ENCODE measurements at places on chromosomes 5 and 9. TPM values are rescaled to one million over a fixed set of nuclear protein-coding genes. Genes with fewer than 3 reads are reported as not detected.
A peak's percentile ranks its signal among the peaks of the same experiment; 100 is the strongest.

SLC36A3 gene
- not detected for polyA plus RNA-seq

DAB2 gene
- polyA plus RNA-seq, result 7.5 TPM

RELL2 gene
- 11.1 TPM for polyA plus RNA-seq

SPATA31C1 gene
- polyA plus RNA-seq, result not detected

ST6GALNAC6 gene
- polyA plus RNA-seq, result 20.1 TPM

LPCAT1 gene
- 67.3 TPM for polyA plus RNA-seq

STPG3 gene
- not detected for polyA plus RNA-seq

DNA sequence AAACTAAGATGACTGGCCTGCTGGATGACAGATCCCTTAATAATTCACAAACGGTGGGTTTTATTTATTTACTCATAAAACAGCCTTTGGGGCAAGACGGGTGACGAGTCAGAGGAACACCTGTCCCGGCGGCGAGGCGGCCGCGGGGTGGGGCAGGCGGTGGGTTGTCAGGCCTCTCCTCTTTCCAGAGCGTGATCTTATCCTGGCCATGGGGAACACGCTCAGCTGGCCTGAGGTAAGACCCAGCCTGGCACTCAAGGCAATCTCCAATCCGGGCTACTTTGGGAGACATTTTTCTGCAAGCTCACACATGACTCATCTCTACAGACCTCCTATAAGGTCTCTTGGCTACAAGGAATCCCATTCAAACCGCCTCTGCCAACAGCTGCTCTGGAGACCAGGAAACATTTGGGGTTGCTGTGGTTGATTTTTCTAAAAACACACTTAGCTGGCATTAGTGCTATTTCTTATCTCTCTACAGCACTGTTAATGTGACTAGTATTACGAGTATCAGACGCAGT lies 6.3 kb downstream of the RAPGEF1 start:
- DNase-seq, result peak; percentile 95

DNA sequence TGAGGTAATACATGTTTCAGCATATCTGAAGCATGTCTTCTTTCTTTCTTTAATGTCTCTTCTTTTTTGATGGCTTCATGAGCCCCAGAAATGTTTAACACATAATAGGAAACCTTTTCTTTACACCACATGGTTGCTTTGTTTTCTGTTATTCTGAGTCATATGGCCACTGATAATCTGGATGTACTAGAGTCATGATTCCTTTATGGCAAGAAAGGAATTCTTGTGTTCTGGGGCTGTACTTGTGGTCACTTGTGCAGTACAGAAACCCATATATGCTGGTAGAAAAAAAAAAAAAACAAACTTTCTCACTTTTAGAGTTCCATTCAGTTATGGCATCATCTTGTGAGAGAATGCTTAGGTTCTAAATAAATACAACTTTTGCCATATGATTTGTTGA lies 1669.3 kb upstream of the CDH9 start:
- DNase-seq, result no peak

- no peak for DNase-seq
These were observed 82.6 kb downstream of the SH3PXD2B start for GRCh38 chr5:172371684-172372083.
